ENCODE measurements at places on chromosomes 2 and 18.

DNA sequence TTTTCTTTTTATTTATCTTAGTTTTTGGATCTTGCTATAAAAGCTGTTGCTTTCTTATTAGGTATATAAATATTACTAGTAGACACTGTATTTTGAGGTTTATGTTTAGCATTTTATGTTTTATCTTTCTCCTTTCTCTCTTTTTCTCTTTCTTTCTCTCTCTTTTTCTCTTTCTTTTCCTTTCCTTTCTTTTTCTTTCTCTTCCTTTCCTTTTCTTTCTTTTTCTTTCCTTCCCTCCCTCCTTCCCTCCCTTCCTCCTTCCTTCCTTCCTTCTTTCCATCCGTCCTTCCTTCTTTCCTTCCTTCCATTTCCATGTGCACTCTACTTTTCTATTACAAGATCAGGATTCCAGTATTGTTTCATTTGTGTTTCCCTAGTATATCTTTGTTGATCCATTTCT is 814.8 kb downstream of the KCNJ3 start:
- no peak for DNase-seq

DNA sequence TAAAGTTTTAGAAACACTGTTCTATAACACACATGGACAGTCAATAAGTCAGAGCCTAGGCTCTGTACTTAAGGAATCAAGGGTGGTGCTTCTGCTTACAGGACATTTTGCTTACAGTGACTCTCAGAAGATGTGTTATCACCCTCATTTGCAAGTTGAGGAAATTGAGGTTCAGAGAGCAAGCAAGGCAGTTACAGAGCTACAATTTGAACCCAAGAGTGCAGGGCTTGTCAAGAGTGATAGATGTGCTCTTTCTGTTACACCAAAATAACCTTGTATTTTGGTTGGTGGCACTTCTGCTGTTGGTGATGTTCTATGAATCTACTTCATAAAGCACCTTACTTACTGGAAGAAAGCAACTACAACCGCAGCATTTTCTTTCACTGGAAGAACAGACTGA is 170.2 kb downstream of the THADA start:
- DNase-seq = no peak

GRCh38 chr2:58938988-58939387 is 697.9 kb upstream of the FANCL start:
- DNase-seq = no peak

DNA sequence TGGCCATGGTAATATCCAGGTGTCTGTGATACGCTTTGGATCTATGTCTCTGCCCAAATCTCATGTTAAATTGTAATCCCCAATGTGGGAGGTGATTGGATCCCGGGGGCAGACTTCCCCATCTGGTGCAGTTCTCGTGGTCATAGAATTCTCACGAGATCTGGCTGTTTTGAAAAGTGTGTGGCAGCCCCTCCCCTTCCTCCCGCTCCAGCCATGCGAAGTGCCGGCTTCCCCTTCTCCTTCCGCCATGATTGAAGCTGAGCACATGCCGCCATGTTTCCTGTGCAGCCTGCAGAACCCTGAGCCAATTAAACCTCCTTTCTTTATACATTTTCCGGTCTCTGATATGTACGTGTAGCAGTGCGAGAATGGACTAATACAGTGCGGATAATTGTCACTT is 42.5 kb downstream of the GPC1 start:
- DNase-seq = no peak

GRCh38 chr2:26324903-26325302 is 21.0 kb upstream of the SELENOI start:
- no peak for DNase-seq

DNA sequence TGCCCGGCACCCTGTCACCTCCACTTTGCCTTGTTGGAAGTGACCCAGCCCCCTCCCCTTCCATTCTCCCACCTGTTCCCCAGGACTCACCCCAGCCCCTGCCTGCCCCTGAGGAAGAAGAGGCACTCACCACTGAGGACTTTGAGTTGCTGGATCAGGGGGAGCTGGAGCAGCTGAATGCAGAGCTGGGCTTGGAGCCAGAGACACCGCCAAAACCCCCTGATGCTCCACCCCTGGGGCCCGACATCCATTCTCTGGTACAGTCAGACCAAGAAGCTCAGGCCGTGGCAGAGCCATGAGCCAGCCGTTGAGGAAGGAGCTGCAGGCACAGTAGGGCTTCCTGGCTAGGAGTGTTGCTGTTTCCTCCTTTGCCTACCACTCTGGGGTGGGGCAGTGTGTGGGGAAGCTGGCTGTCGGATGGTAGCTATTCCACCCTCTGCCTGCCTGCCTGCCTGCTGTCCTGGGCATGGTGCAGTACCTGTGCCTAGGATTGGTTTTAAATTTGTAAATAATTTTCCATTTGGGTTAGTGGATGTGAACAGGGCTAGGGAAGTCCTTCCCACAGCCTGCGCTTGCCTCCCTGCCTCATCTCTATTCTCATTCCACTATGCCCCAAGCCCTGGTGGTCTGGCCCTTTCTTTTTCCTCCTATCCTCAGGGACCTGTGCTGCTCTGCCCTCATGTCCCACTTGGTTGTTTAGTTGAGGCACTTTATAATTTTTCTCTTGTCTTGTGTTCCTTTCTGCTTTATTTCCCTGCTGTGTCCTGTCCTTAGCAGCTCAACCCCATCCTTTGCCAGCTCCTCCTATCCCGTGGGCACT is 4.5 kb downstream of the RETREG2 start:
- no peak for DNase-seq

GRCh38 chr2:165079432-165079831 is 124.1 kb upstream of the SLC38A11 start:
- DNase-seq = no peak

- DNase-seq = no peak
These were observed 21.6 kb upstream of the SLC40A1 start for GRCh38 chr2:189602233-189602632.

- no peak for DNase-seq
These were observed 27.6 kb downstream of the DSC1 start for GRCh38 chr18:31134988-31135529.

DNA sequence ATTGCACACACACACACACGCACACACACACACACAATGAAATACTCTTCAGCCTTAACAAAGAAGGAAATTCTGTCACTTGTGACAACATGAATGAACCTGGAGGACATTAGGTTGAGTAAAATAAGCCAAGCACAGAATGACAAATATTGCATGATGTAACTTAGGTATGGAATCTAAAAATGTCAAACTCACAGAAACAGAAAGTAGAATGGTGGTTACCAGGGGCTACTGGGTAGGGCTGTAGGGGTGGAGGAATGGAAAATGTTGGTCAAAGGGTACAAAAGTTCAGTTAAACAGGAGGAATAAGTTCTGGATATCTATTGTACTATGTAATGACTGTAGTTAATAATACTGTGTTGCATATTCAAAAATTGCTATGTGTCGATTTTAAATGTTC is 29.5 kb downstream of the SCN2A start:
- peak; percentile 7 for DNase-seq

GRCh38 chr2:175054340-175054739 is 49.2 kb upstream of the CHN1 start:
- DNase-seq = no peak

DNA sequence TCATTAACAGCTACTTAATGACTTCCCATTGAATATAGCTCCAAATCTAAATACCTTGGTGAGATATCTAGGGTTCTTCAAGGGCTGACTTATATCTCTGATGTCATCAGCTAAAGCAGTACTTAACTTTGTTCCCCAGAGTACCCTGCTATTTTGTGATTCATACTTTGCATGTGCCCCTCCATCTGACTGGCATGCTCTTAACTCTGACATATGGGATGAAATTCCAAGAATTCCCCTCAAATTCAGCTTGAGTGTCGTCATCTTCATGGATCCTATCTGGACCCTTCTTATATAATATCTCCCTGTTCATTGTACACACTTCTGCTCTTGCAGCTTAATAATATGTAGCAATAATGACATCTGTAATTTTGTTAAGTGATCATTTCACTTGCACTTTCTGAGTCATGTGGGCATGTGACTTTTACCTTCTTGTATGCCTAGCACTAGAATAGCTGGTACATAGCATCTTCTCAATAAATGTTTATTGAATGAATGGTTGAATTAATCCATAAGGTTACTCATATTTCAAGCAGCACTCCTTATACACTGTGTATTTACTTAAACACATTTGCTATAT is 172.9 kb downstream of the WDR7 start:
- DNase-seq = no peak

DNA sequence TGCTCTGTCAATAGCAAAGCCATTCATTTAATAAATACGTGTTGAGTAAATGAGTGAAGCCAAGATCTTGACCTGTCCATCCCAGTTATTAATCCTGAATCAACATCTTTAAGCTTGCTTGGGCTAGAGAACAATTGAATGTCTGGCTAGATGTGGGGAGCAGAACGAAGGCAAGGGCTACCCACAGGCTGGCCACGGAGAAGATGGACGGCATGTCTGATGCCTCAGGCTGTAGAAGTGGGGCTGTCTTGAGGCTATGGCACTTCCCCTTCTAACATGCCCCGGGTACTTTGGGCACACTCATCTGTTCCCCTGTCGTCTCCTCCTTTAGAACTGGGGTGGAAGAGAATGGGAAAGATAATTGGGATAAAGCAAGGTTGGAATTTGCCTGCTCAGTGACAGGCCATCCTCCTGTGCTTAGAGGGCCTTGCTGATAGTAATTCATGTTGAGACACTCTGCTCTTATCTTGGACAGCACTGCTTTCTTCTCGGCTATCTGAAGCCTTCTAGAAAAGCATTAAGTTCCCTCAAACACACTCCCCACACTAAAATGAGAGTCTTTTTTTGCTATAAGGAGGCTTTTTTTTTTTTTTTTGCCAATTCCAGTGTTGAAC is 225.7 kb downstream of the MREG start:
- no peak for DNase-seq

DNA sequence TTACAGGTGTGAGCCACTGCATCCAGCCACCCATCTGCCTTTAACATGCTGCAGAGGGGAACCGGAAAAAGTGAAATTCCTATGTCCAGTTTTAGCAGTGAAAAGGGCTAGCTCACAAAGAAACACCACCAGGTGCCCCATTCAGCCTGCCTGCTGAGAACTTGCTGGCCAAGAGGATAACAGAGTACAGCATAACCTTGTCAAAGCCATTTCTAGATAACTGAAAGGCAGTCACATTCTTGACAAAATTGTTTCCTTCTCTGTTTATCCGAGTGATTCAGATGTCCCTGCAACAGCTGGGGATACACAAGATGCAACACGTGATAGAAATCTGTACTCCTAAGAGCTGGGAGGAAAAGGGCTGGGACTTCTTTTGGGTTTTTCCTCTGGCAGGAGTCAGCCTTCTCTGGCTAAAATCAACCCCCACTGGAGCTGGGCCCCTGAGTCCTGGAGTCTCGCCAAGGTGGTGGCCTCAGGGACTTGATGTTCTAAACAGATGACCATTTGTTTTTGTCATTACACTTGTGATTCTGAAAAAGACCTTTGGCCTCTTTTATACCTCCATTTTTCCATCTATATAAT is 505.4 kb downstream of the BCL11A start:
- DNase-seq = no peak

DNA sequence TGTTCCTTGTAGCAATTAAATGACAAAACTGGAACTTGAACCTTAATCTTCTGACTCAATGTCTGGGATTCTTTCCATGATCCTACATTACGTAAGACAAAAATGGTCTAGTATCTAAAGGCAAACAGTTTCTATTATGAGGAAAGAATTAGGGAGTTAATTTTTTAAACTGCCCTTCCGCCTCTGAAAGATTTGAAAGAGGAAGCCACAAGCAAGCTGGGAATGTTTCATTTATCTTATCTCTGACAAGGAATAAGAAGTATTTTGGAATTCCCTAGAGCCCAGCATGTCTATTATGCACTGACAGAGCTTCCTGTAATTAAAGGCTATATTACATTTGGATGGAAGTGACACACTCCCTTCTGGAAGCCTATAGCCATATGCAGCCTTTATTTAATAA is 558.8 kb upstream of the CDH2 start:
- no peak for DNase-seq

- DNase-seq = no peak
These were observed 90.6 kb downstream of the FEZ2 start for GRCh38 chr2:36507408-36507812.

DNA sequence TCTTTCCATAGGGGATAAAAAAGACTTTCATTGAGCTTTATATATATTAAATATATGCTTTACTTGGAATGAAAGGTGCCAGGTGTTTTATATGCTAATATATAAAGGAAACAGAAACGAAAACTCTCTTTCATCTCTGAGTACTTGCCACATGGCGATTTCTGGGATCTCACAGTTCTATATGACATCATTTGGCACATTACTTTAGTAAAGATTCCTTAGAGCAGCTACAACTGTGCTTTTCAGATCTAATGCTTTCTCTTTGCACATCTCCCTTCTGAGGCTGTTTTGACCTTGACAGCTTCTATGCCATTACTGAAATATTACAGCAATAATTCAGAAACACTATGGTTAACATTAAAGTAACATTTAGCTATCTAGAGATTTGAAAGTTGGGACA is 1082.9 kb upstream of the CDH2 start:
- no peak for DNase-seq

- no peak for DNase-seq
These were observed 5.7 kb upstream of the RTKN start for GRCh38 chr2:74447230-74447999.

DNA sequence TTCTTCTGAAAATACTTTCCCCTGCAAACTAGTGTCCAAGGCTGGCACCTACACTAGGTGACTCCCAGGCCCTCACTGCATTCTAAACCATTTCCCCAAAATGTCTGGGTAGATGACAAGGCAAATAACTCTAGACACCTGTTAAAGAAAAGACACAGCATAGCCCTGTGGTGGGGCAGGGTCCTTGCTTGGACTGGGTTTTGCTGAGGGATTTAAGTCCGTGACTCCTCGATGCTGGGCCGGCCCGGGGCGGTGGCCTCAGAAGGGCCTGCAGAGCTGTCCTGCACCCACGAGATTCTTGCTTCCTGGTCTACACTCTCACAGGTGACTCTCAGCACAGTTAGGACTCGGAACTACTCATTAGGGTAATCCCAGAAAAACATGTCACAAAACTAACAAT is 55.2 kb downstream of the MBP start:
- DNase-seq = no peak

- DNase-seq = no peak
These were observed 420.0 kb upstream of the ST6GAL2 start for GRCh38 chr2:107305966-107306365.

DNA sequence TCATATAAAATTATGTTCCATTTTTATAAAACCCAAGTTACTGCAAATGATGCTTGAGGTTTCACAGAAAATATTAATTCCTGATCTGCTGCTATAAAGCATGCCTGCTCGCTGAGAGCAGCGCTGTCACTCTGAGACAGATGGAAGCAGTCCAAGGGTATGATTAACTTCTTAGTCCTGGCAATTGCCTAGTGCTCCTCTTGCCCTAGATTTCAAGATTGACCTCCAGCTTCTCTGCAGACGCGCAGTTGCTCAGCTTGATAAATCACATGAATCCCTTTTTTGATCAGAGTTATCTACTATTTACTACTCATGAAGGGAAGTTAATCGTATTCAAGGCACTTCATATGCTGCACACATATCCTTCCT is 154.6 kb upstream of the REV1 start:
- DNase-seq = no peak

- no peak for DNase-seq
These were observed 49.4 kb downstream of the CCDC102B start for GRCh38 chr18:68847219-68847837.

Data from stimulated activated CD4-positive, alpha-beta T cell treated with anti-CD3 and anti-CD28 coated beads, TNF-alpha, amount 100 ng/mL, for 24 hours (primary cell).